ENCODE measurements at places on chromosomes 16 and 17. TPM values are rescaled to one million over a fixed set of nuclear protein-coding genes. Genes with fewer than 3 reads are reported as not detected.

DNA sequence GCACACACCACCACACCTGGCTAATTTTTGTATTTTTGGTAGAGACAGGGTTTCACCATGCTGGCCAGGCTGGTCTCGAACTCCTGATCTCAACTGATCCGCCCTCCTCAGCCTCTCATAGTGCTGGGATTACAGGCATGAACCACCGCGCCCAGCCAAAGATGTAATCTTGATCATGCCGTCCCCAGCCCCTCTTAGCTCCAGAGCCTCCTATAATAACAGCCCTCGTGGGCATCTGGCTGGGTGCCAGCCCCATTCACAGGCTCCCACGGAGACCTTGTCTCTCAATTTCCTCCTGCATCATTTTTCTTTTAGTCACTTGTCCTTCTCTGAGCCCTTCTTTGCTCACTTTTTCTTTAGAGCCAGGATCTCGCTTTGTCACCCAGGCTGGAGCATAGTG lies 94.2 kb downstream of the KATNIP start:
- no peak for DNase-seq

DNA sequence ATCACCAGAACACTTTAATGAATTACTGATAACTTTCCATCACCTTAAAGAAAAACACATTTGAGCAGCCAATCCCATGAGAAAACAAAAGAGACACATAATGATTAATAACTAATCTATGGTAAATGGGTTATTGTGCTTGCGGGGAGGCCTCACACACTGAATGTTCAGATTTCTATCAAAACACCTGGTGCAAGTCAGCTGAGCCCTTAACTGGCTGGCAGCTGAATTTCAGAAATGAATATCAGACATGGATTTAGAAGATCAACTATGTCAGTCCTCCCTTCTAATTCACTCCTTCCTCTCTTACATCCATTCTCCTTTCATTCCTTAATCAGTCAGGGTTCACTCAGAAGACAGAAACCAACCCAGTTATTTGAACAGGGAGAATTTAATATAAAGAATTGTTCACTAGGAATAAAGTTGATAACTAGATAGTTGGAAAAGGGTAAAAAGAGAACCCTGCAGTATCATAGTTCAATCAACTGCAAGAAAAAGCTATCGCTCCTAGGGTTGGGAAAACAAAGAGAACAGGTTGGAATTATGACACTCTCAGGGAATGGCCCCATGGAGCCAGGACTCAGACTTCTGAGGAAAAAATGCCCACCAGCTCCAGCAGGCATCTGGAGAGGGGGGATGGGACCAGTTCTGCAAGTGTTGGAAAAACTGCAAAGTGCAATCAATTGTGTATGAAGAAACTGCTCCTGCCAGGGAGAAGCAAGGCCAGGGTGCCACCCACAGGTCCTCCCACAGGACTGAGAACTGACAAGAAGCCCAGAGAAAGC lies 577.1 kb upstream of the CDH5 start:
- no peak for DNase-seq

DNA sequence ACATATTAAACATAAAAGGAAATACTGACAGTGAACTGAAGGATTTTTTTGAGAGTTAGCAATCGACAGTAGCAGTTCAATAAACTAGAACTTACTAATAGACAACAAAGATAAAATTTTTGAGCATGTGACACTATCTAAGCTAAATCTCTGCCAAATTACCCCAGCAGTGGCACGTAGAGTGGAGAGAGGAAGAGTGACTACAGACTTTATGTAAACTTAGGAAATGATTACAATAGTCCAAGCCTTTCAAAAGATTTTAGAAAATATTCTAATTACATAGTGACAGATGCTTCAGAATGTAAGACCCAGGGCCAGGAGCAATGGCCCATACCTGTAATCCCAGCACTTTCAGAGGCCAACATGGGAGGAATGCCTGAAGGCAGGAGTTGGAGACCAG lies 52.4 kb downstream of the CFDP1 start:
- DNase-seq = no peak

- DNase-seq = no peak
Measured at GRCh38 chr16:58158725-58159124, 29.5 kb upstream of the CFAP20 start.

GRCh38 chr17:73342050-73342522 lies 30.3 kb upstream of the CDC42EP4 start:
- DNase-seq = peak; percentile 82

- peak; percentile 46 for DNase-seq
Measured at GRCh38 chr17:16298140-16298662, 55.1 kb downstream of the CENPV start.

DNA sequence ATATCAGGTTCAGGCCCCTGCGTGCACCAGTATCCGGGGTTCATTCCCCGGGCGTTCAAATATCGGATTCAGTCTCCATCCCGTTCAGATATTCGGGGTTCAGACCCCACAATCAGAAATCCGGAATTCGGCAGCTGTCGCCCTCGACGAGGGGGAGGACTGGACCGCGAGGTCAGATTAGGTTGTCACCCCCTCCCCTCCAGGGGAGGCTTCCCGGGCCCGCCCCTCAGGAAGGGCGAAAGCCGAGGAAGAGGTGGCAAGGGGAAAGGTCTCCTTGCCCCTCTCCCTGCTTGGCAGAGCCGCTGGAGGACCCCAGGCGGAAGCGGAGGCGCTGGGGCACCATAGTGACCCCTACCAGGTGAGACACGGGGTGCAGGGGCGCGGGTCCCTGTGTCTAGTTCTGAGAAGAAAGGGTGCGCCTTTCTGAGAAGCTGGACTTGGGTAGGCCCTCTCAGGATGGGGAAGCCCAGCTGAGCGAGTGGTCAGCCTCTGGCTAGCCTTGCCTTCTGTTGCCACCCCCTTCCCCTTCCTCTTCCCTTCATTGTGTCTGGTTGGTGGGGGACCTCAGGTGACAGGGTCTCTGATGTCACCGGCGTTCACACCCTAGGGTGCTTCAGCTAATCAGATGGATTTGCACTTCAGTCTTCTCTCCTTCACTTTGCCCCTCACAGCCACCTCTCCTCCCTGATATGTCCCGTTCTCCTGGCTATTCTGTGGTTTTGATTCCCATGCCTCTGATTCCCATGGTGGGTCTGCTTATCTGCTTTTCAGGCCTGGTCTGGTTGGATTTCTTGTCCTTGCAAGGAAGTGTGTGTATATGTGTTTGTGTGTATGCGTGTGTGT lies 844 bp downstream of the TAOK2 start:
- DNase-seq = no peak

DNA sequence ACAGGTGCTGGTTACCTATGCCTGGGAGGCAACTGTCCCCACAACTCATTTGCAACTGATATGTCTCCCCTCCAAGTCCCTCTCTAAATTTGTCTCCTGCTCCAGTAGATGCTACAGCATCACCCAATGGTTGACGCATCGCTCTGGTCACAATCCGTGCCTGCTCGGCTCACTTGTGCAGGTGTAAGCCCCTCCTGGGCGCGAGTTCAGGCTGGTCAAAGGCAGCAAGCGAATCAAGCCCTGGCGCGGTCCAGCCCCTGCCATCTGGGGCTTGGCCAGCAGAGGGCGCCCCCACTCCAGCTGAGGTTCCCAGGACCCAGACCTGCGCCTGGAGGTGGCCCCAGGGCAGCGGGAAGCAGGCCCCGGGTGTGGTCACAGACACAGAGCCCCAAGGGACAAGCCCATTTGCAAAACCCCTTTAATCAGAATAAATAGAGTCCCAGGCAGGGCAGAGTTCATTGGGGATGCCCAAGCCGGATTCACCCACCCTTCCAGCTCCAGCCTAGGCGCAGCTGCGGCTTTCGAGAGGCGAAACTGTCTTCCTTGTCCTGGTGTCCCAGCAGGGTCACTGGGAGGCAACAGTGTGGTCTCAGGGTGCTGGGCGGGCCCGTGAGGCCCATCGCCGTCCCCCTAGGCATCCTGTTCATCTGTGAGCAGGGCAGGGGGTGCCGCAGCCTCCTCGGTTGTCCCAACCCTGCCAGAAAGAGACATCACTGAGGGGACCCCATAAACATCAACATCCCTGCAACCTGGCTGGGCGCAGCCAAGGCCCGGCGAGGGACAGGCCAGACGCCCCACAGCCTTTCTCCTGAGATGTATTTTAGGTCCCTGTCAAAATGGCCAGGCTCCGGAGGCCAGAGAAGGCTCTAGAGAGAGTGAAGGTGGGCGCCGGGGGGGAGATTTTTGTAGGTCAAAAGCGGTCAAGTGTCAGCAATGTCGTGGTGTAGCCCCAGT lies 15.8 kb downstream of the TMC6 start:
- peak; percentile 84 for DNase-seq

DNA sequence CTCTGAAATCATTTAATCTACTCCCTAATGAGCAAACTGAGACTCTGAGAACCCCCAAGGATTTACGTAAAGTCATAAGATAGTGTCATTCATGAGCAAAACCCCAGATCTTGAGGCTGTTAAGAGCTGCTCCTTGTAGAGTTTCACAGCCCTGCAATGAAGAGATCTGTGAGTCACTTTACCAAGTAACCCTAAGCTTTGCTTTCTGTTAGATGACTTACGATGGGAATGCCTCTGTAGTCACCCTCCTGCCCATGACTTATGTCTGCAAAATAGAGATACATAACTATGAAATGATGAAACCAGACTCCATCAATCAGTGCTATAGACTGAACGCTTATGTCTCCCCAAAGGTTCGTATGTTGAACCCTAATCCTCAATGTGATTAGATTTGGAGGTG lies 117.7 kb downstream of the HS3ST3A1 start:
- DNase-seq = no peak

DNA sequence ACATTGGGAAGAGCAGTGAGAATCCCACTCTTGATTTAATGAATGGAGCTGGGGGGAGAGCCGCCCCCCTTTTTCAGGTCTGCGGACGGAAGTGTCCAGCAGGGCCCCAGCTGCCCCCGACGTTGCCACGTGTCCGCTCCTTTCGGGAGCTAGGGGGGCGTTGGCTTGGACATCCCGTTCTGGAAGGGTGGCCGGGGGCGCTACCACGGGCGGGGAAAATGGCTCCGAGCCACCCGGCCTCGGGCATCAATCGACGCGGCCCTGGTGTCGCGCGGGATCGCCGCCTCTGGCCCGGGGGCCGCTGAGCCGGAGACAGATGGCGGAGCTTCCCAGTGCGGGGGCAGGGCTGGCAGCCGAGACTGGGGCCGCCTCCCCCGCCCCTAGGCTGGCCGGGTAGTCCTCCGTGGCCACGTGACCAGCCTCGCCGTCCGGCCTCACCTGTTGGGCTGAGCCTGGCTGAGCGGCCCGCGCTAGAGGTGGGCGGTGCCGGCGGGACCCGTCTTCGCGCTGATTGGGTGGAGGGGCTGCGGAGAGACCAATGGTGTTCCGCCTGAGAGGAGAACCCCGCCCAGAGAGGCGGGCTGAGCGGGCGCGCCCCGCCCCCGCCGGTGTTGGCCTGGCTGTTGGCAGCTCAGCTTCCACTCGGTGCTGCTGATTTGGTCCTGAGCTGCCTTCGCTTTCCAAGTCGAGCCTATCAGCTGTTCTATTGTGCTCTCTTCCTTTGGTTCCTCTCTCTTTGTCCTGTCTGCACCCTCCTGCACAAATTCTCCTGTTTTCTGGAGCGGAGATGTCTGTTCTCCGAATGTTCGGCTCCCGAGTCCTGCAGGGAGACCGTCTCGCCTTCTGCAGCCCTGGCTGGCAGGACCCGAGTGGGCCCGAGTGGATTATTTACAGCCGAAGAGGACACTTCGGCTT lies 8.3 kb downstream of the HS3ST3B1 start:
- DNase-seq = peak; percentile 77

GRCh38 chr16:69762814-69763598 lies 874 bp downstream of the WWP2 start:
- no peak for DNase-seq

DNA sequence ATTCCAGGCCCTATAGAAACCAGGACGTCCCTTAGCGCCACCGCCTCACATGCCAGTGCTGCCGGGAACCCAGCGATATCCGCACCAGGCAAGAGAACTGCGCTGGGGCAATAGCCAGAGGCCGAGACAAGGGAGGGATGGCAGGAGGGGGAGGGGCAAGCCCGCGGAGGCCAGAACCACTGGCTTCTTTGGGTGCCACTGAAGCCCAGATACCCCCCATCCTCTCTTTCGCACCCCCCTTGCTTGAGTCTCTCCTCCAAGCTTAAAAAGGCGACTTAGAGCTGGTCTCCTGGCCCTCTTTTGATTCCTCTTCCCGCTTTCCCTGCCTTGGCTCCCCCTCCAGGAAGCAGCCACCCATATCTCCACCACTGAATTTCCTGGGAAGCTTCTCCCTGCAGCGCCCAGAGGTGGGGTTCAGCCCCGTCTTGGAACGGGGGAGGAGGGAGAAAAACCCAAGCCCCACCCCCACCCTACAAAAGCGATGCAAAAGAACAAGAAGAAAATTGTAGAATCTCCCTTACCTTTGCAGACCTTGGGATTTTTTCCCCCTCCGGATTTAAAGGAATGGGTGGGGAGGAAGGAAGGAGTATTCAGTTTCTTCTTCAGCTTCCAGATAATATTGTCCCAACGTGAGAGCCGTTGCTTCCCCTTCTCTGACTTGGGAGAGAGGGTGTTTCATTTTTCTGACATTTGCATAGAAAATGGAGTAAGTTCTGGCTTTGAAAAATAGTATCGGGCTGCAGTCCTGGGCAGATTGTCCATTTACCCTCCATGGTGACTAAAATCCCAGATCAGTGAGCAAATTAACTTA lies 622 bp downstream of the HOXB6 start:
- no peak for DNase-seq

DNA sequence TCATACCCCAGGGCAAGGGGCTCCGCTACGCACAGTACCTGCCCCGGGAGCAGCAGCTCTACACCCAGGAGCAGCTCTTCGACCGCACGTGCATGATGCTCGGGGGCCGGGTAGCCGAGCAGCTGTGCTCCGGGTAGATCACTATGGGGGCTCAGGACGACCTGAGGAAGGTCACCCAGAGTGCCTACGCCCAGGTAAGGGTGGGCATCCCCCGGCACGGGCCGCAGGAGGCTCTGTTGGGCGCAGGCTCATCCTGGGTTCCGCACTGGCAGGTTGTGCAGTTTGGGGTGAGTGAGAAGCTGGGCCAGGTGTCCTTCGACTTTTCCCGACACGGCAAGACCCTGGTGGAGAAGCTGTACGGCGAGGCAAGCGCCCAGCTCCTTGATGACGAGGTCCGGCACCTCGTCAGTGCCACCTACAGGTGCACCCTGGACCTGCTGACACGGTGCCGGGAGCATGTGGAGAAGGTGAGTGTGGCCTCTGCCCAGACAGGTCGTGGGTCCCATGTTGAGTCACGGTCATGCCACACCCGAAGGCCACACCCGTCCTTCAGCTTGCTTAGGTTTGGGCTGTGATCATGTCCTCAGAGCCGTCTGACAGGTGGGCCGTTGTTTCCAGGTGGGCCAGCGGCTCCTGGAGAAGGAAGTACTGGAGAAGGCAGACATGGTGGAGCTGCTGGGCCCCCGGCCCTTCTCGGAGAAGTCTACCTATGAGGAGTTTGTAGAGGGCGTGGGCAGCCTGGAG lies 19.3 kb downstream of the DBNDD1 start:
- DNase-seq = no peak

GRCh38 chr17:15909481-15909991 lies 35.4 kb upstream of the ADORA2B start:
- no peak for DNase-seq

HAS3 gene
- 21.1 TPM for total RNA-seq

FBXL19 gene
- 20.5 TPM for total RNA-seq

TNK1 gene
- 22.2 TPM for total RNA-seq

IGFALS gene
- 1.3 TPM for total RNA-seq

CBX2 gene
- 0.49 TPM for total RNA-seq

KRT20 gene
- 1,967 TPM for total RNA-seq

TP53TG3C gene
- not detected for total RNA-seq
